ENCODE measurements at places on chromosomes 1 and 21.

DNA sequence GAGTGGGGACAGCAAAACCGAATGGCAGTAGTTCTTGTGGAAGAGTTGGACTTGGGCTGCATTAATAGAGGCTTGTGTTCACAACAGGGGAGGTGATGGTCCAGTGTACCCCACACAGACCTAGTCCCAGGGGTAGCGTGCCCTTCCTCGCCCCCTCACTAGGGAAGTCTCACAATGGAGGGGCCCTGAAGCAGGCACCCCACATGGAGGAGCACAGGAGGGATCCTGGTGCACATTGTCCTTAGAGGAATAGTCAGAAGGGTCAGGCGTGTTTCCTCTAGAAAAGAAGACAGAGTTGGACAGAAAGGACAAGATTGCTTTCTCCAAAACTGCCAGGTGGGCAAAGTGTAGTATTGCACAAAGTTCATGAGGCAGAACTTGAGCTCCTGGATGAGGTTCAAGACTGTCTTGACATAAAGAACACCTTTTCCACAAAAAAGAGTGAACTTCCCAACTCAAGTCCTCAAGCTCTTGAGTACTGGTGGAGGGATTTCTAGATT, 23.3 kb downstream of the ETNK2 start:
- DNase-seq: no peak

- peak; percentile 90 for DNase-seq
Measured at GRCh38 chr21:34552360-34553098, 40.5 kb upstream of the KCNE1 start.

GRCh38 chr1:11355559-11356475, 82.8 kb downstream of the UBIAD1 start:
- DNase-seq: no peak

DNA sequence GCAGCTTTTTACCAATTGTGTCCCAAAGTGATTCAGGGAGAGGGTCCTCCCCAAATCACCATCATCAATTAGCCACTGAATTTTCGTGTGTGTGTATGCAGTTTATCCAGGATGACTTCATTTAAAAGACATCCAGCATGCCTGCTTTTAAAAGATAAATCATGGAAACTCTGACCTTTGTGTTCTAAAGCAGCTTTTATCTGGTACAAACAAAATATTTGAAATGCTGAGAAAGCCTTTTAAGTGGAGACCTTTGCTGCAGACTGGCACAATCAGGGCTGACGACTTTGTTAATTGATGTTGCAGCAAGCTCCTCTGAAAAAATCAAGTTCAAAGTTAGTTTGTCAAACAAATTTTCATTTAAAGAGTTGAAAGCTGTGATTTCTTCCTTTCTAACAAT, 104.7 kb downstream of the PCP4 start:
- no peak for DNase-seq

DNA sequence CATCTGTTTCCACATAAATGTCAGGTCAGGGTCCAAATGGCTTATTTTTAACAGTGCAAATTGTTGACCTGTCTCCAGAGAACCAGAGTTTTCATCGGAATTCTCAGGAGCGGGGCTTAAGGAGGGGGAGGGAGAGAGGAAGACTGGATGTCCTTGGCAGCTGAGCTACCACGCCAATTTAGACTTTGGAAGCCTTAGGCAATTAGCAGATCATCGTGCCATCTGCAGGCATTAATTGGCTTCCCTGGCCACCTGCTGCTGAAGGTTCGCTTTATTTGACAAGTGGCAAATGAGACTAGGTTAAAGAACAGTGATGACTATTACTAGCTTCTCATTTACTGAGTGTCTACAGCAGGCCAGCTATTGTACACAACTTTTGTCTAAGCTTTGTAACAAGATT, 43.7 kb downstream of the HLX start:
- DNase-seq: no peak

GRCh38 chr1:30188329-30188728, 535.1 kb downstream of the MATN1 start:
- no peak for DNase-seq

- peak; percentile 14 for DNase-seq
Measured at GRCh38 chr1:61808968-61809367, 66.7 kb downstream of the PATJ start.

DNA sequence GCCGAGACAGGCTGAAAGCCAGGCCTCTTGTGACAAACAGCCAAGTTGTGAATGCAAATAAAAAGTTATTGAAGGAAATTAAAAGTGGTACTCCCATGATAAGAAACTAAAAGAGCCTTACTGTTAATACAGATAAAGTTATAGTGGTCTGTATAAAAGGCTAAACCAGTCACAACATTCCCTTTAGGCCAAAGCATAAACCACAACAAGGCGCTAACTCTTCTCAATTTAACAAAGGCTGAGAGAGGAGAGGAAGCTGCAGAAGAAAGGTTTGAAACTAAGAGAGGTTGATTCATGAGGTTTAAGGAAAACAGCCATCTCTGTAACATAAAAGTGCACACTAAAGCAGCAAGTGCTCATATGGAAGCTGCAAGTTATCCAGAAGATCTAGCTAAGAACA, 10.7 kb downstream of the C1orf105 start:
- DNase-seq: no peak

- no peak for DNase-seq
Measured at GRCh38 chr1:63012339-63012738, 228.4 kb downstream of the ATG4C start.

GRCh38 chr1:56709269-56709880, 64.3 kb downstream of the PRKAA2 start:
- DNase-seq: peak; percentile 66

DNA sequence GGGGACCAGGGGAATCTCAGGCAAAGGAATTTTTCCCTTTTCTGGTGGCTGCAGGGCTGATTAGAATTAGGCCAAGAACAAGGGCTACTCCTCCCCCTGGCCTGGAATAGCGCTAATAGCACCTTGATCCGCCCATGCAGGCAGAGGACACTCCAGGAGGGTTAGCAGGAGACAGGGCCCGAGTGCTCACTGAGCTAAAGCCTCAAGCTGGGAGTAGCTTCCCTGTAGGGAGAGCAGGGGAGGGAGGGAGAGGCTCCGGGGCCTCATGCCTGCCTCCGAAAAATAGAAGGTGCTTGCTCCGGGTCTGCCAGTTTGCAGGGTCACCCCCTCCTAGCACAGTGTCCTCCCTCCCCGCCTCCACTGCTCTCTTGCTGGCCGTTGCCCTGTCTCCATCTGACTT, 3.8 kb downstream of the PTPN7 start:
- no peak for DNase-seq
